ENCODE measurements at places on chromosomes 13 and 19.

GRCh38 chr19:17328517-17329365, 5.9 kb downstream of the ANO8 start:
- no peak for DNase-seq

GRCh38 chr13:25493931-25494640, 122.3 kb downstream of the ATP8A2 start:
- DNase-seq = no peak

- peak; percentile 94 for DNase-seq
Measured at GRCh38 chr13:24650161-24650560, 30.0 kb upstream of the ATP12A start.

DNA sequence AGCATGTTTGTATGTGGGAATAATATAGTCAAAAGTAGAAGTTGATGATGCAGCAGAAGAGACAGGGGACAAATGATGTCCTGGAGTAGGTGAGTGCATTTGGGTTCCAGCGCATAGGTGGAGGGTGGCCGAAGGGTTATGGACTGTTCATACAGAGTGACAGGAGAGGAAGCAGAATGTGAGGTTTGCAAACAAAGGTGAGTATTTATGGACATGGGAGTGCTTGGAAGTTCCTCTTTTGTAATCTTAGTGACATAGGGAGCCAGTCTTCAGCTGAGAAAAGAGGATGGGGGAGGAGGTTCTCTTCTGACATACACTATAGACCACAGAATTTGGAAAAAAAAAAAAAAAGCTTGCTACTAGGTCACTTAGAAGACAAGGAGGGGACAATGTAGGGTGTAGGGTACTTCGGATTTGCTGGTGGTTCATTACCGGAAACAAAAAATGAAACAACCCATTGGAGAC, 331.6 kb downstream of the DLEU7 start:
- DNase-seq = no peak

DNA sequence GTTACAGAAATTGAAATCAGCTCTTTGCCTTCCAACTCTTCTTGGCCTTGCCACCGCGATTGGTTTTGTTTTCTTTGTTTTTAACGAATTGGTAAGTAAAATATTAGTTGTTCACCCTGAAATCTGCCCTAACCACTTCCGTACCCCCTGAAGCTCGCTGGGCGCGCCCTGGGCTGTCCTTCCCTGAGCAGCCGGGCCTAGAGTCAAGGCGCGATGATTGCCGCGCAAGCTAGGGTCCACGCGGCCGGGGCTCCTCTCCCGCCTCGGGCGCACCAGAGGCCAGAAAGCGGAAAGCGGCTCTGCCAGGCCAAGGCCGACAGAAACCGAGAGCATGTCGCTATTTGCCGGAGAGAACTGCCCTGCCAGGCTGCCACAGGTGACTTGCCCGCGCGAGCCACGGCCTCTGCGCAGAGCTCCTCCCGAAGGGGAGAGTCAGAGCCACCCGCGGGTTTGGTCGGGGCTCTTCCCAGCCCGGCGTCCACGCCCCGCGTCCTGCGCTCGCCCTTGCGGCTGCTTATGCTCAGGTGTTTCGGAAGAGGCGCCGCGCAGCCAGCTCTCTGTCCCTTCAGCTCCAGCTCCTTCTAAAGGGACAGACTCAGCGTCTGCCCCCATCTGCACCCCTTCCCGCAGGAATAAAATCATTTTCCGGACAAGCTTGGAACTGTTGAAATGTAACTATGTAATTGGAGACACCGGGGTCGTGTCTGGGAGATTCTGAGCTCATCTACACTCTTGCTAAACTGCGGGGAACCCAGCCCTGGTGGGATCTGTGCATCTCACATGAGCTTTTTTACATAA, 6.6 kb upstream of the CDX2 start:
- no peak for DNase-seq

DNA sequence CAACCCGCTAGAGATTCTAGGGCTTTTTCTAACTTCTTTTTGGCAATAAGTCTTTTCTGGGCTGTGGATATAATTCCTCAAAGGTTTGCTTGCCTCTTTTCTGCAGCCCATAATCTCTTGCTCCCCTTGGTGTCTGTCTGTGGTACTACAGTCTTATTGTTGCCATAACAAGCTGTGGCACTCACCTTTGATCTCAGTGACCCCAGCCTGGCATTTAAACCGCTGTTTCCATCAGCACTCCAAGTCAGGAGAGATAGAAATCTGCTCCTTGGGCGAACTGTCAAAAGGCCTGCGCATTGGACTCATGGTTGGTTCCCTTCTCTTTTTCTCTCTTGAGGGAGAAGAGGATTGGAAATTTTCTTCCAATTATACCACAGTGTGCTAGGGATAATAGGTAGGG, 14.5 kb upstream of the MPHOSPH8 start:
- DNase-seq = no peak

DNA sequence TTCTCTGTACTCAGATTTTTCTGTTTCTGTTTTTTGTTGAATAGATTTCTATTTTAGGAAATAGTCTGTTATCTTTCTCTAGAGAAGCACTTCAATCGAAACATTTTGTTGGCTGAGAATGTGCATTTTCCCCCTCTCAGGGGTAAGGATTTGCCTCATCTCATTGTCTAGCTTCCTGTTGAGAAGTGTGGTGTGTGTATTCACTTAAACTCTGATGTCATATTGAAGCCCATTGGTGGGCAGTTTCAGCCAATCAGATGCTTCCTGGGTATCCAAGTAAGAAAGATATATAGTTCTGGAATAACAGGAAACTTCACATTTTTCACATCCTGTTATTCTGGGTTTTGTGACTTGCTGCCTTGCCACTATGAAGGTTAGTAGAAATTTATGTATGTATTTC, 87.6 kb downstream of the ARHGEF7 start:
- peak; percentile 91 for DNase-seq

DNA sequence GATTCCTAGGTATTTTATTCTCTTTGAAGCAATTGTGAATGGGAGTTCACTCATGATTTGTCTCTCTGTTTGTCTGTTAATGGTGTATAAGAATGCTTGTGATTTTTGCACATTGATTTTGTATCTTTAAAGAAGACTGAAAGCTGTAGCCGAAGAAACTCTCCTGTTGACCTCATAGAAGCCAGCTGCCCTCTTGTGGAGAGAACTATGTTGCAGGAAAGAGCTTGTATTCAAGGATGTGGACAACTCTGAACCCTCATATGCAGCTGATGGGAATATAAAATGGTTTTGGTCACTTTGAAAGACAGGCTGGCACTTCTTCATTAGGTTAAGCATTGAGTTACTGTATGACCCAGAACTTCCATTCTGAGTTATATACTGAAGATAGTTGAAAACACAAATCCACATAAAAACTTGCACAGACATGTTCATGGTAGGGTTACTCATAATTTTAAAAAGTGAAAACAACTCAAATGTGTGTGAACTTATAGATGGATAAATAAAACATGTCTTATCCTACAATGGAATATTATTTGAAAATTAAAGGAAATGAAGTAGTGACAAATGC, 65.8 kb upstream of the SLITRK6 start:
- DNase-seq = peak; percentile 17

GRCh38 chr13:99542788-99543406, 41.6 kb downstream of the TM9SF2 start:
- DNase-seq = no peak

DNA sequence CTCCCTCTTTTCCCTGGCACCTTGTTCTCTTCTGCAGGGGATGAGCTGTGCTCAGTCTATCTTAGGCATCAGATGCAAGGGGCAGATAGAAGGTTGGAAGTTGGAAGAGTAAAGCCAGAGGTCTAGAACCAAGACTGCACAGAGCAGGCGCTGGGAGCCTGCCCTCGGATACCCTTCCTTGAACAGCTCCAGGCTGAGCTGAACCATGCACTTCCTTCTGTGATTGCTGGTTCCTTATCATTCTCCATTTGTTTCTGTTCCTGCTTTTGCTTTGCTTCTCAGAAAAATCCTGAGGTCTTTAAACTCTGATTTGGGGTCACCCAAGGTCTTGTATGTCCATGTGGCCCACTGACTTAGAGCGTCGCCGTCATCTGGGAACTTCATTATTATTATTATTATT, 36.3 kb downstream of the ARHGEF18 start:
- DNase-seq = no peak

DNA sequence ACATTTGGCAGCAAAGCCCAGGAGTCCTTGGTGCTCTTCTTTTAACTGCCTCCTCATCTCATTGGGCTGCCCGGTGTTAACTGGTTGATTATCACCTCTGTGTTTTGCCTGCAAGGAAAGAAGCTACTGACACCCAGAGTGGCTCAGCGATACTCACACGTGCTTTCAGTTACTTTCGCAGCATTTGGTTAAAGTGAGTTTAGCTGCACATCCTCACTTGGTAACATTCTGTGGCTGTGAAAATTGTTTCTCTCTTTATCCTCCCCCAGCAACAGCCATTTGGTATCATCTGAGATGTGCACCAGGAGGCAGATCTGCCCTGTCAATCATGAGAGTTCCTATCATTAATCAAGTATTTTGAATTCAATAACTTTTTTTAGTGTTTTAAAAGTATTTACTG, 44.6 kb upstream of the GPR183 start:
- DNase-seq = no peak

- DNase-seq = peak; percentile 76
Measured at GRCh38 chr19:36771261-36772231, 1.1 kb downstream of the ZNF850 start.

- no peak for DNase-seq
Measured at GRCh38 chr13:25190771-25191170, 18.7 kb upstream of the AMER2 start.

DNA sequence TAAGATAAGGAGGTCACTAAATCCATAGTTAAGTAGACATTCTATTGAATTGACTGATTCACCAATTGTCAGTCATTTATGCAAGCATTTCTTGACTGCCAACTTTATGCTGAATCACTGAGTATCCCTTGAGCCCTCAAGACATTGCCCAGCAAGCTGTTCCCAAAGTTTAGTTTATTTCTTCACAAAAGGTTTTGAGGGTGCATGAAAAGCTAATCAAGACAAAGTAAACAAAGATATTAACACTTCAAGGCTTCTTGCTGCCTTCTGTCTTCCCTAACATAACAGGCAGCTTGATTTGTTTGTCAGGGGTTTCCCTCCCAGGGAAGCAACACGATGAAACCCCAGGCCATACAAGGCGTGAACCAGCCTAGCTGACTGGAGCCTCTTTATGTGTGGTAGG, 374.4 kb downstream of the SPRY2 start:
- DNase-seq = no peak

All from fibroblast of skin of scalp (primary cell).